Bronchial smooth muscle cell (primary cell): ENCODE measurements at places on chromosomes 7 and 10. TPM values are rescaled to one million over a fixed set of nuclear protein-coding genes. Genes with fewer than 3 reads are reported as not detected.

PRTFDC1 gene
- 28.1 and 58.6 TPM in 2 replicates for total RNA-seq

BLNK gene
- total RNA-seq, result 0.09 and 0.16 TPM in 2 replicates

SFRP4 gene
- 0.32 and 1.5 TPM in 2 replicates for total RNA-seq

GHRHR gene
- not detected in 2 replicates for total RNA-seq

SPDYE1 gene
- total RNA-seq, result under 0.01 TPM in 1 of 2 replicates, not detected in the other

ALOX5 gene
- under 0.01 TPM in 1 of 2 replicates, not detected in the other for total RNA-seq

PPP1R9A gene
- 0.16 and 0.60 TPM in 2 replicates for total RNA-seq

ACADSB gene
- 4.4 and 7.1 TPM in 2 replicates for total RNA-seq

AQP1 gene
- 1.4 and 1.7 TPM in 2 replicates for total RNA-seq

IL15RA gene
- total RNA-seq, result 1.4 and 5.3 TPM in 2 replicates

METTL27 gene
- 8.3 and 11.8 TPM in 2 replicates for total RNA-seq

TRIM73 gene
- total RNA-seq, result 0.94 and 1.1 TPM in 2 replicates

VWA2 gene
- total RNA-seq, result 0.86 and 0.95 TPM in 2 replicates

AKR1C2 gene
- total RNA-seq, result 48.6 and 96.5 TPM in 2 replicates

HECW1 gene
- under 0.01 and 0.79 TPM in 2 replicates for total RNA-seq

DDX21 gene
- 17.9 and 24.3 TPM in 2 replicates for total RNA-seq

ZNF488 gene
- 0.34 TPM in 1 of 2 replicates, not detected in the other for total RNA-seq

MTERF1 gene
- total RNA-seq, result 8.5 and 8.6 TPM in 2 replicates

LMOD2 gene
- total RNA-seq, result not detected in 2 replicates

CTAGE8 gene
- total RNA-seq, result 0.16 and 0.60 TPM in 2 replicates

ENTPD1 gene
- under 0.01 and 0.60 TPM in 2 replicates for total RNA-seq

PCLO gene
- under 0.01 TPM in 2 replicates for total RNA-seq

SLC16A9 gene
- total RNA-seq, result 0.26 and 0.32 TPM in 2 replicates

TSPAN13 gene
- 1.8 and 4.1 TPM in 2 replicates for total RNA-seq

TM9SF3 gene
- total RNA-seq, result 98.5 and 108 TPM in 2 replicates

COL28A1 gene
- 0.09 and 0.16 TPM in 2 replicates for total RNA-seq

C10orf67 gene
- under 0.01 TPM in 1 of 2 replicates, not detected in the other for total RNA-seq

PTPRZ1 gene
- under 0.01 TPM in 1 of 2 replicates, not detected in the other for total RNA-seq

ARL3 gene
- 8.4 and 9.5 TPM in 2 replicates for total RNA-seq

PRF1 gene
- not detected in 2 replicates for total RNA-seq

CPVL gene
- 0.16 and 0.69 TPM in 2 replicates for total RNA-seq

GFRA1 gene
- total RNA-seq, result under 0.01 TPM in 2 replicates

ZNF248 gene
- 7.5 and 8.8 TPM in 2 replicates for total RNA-seq

WDR91 gene
- total RNA-seq, result 4.9 and 6.4 TPM in 2 replicates

ITPRID1 gene
- total RNA-seq, result not detected in 2 replicates

PON1 gene
- not detected in 2 replicates for total RNA-seq

ADD3 gene
- 207 and 529 TPM in 2 replicates for total RNA-seq

LRGUK gene
- total RNA-seq, result 0.09 and 0.16 TPM in 2 replicates

SLC25A13 gene
- 3.9 and 6.0 TPM in 2 replicates for total RNA-seq

OPN1SW gene
- total RNA-seq, result not detected in 2 replicates

TRPV5 gene
- total RNA-seq, result not detected in 2 replicates
